ENCODE measurements at places on chromosomes 4 and X.

DNA sequence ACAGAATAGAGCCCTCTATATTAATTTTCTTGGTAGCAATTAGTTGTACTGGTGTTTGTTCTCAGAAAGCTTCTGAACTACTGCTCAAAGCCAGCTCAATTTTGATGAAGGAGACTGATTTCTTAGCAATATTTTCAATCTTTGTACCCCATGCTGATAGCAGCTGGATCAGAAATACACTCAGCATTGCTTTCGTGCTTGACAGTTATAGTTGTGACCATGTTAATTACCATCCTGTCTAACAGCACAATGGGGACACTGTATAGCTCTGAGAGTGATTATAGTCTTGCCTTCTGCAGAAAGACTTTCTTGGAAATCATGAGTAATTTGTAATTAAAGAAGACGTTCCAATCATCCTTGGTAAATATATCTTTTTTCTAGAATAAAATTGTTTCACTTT is 79.7 kb upstream of the GNPDA2 start:
- DNase-seq: no peak

- peak; percentile 36 for DNase-seq
Observed at GRCh38 chrX:3449287-3449686, 102.8 kb upstream of the MXRA5 start.

- DNase-seq: no peak
Observed at GRCh38 chr4:16110661-16111290, 27.0 kb upstream of the PROM1 start.

DNA sequence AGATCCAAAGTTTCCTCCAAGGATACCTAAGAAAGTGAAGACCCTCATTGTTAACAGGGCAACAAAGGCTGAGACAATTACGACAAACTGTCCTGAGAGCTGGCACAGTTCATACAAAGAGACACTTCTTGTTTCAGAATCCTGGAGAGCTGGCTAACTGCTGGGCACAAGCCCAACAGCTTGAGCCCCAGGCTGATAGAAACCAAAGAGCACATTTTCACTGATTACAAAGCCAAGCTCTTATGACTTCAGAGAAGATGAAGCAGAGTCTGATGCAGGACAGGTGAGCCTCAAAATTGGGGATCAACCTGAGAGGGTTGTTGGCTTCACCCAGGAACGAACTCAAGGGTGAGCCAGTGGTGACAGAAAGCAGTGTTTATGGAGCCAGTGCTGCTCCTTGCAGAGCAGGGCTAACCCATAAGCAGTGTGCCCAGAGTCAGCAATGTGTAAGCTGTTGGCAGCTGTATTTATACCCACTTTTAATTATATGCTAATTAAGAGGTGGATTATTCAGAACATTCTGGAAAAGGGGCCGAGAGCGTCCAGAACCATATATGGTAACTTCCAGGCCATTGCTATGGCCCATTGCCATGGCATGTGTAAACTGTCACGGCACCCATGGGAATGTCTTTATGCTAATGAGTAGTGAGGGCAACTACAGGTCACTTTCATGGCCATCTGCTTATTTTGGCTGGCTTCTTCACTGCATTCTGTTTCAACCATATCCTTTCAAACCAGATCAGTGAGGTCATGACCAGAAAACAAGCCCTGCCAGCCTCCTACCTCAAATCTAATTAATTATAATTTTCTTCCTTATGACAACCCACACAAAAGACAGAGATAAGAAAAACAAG is 183.7 kb downstream of the EVC2 start:
- peak; percentile 5 for DNase-seq

DNA sequence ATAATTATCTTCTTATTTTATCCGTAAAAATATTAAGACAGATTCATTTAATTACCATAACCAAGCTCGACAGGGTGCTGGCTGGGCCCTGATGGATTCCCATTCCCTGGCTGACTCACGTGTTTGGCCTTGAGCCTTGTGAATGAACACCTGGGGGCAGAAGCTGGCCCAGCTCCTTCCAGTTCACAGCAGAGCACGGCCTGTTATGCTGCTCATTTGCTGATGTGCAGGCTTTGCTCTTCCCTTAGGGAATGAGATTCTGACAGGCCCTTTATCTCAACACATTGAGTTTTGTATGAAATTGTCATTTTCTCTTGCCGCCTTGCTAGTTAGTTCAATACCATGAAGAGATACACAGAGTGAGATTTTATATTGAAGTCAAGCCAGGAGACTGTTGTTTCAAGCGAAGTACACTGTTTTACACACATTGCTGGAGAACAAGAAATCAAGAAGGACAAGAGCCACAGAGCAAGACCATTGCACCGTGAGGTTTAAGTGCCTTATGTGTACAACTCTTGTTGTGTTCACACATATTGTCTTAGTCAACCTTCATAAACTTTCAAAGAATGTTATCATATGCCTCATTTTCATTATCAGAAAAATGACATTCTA is 1583.3 kb downstream of the STIM2 start:
- peak; percentile 22 for DNase-seq

DNA sequence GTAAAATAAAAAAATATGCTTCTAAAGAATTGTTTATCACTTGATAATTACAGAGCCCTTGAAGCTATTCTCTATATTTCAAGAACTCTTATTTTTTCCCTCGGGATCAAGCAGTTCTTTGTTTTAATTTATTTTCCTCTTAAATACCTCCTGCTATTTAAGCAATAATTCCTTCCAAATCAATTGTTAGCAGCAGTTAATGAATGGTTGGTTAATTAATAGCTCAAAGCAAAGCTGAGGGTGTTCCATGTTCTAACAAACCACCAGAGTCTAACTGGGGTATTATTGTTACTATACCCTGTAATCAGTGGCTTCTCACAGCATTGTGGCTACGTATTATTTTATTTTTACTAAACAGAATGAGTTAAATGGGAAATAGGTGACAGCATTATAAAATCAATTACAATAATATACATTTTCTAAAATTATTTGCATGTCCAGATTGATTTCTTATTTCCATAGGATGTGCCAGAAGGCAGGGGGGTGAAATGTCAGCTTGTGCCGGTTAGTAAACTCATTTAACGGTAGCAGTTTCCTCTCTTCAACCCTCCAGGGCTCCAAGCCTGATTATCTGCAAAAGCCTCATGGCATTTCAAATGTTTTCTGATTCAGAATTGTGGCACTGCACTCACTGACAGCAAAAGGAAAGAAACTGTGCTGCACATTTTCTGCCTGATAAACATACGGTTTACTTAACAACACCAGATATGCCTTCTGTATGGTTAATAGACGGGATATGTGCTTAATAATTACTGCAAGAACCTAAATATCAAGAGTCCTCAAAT is 286.9 kb upstream of the EMCN start:
- DNase-seq: no peak

- no peak for DNase-seq
Observed at GRCh38 chr4:182896421-182896820, 20.8 kb downstream of the DCTD start.

GRCh38 chr4:147418226-147418625 is 62.7 kb upstream of the EDNRA start:
- no peak for DNase-seq

DNA sequence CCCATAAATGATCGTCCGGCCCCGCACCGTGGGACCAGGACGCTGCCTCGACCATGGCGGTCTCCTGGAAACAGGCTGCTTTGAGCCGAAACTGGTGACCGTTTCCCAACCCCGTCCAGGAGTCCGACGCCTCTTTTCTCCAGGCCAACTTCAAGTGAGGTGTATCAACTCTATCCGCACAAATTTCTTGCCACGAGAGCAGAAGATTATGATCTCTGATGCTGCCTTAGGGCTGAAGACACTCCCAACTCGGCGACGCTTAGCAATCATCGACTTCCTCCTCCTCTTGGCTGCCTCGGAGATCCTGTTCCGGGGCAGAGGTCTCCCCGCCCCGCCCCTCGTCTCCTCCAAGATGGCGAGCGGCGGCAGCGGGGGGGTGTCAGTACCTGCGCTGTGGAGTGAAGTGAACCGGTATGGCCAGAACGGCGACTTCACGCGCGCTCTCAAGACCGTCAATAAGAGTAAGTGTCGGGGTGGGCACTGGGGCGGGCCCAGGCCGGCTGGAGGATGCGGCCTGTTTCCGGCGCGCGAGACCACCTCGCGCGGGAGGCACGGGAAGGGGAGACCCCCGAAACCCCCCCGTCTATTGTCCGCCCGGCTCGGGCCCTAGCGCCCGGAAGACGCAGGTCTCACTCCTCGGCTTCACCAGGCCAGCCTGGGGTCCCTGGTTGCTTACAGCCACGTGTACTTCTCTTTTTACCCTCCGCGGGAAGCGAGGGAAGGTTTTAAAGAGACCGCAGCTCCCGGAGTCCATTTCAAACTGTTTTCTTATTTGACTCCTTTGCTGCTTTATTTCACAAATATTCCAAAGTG is at the start of gene SRP72:
Gene SRP72, plus strand, starts transcription at position 334 of the 813 bp plus-strand sequence. Its CDS starts 19 bp downstream, at position 353.
- DNase-seq: peak; percentile 87

- no peak for DNase-seq
Observed at GRCh38 chr4:37765741-37766140, 60.7 kb upstream of the PGM2 start.

DNA sequence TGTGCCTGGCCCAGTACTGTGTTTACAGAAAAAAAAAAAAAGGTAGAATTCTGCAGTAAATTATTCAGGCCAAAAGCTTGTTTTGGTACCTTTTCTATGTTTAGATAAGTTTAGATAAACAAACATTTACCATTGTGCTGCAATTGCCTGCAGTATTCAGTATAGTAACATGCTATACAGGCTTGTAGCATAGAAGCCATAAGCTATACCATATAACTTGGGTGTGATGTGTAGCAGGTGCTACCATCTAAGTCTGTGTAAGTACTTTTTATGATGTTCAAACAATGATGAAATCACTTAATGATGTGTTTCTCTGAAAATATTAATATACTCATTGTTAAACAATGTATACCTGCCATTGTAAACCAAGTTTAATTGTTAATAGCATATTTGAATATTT is 241.6 kb upstream of the HS3ST1 start:
- no peak for DNase-seq

DNA sequence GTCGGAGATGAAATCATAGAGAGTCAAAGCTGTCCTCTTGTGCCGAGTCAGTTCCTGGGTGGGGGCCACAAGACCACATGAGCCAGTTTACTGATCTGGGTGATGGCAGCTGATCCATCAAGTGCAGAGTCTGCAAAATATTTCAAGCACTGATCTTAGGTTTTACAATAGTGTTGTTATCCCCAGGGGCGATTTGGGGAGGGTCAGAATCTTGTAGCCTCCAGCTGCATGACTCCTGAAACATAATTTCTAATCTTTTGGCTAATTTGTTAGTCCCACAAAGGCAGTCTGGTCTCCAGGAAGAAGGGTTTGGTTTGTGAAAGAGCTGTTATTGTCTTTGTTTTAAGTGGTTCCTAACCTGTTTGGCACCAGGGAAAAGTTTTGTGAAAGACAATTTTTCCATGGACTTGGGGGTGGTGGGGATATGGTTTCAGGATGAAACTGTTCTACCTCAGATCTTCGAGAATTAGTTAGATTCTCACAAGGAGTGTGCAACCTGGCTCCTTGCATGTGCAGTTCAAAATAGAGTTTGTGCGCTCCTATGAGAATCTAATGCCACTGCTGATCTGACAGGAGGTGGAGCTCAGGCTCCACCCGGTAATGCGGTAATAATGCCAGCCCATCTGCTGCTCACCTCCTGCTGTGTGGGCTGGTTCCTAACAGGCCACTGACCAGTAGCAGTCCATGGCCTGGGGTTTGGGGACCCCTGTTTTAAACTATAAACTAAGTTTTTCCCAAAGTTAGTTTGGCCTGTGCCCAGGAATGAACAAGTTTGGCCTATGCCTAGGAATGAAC is 29.2 kb downstream of the METAP1 start:
- DNase-seq: no peak

GRCh38 chr4:165426823-165427222 is 48.0 kb downstream of the CPE start:
- DNase-seq: no peak

GRCh38 chr4:116811730-116812129 is 273.6 kb downstream of the TRAM1L1 start:
- DNase-seq: no peak
